Nephron progenitor cell (in vitro differentiated cells): ENCODE measurements at places on chromosomes 12 and 14.
A peak's percentile ranks its signal among the peaks of the same experiment; 100 is the strongest.

GRCh38 chr12:93743999-93744689 is 67.0 kb downstream of the CRADD start:
- H3K27ac ChIP-seq = no peak overlapping the region
- peaks cover 23% of the 10 kb centered on the region for H3K4me1 ChIP-seq
- no peaks in the 10 kb centered on the region for H3K36me3 ChIP-seq
- peak overlapping the region; percentile 84 for H3K4me3 ChIP-seq
- DNase-seq = no peak
- H3K27me3 ChIP-seq = no peaks in the 10 kb centered on the region

- H3K4me1 ChIP-seq = peaks cover 88% of the 10 kb centered on the region
- DNase-seq = peak; percentile 73
- peak overlapping the region; percentile 84 for H3K4me3 ChIP-seq
- peaks cover 10% of the 10 kb centered on the region for H3K27me3 ChIP-seq
- H3K27ac ChIP-seq = peak overlapping the region; percentile 93
These were observed 504 bp downstream of the WNT5B start for GRCh38 chr12:1629338-1630132.

GRCh38 chr12:3148366-3149000 is 71.3 kb downstream of the TSPAN9 start:
- peak; percentile 50 for DNase-seq
- H3K4me3 ChIP-seq = no peak overlapping the region
- peaks cover 7% of the 10 kb centered on the region for H3K27me3 ChIP-seq
- no peak overlapping the region for H3K27ac ChIP-seq

DNA sequence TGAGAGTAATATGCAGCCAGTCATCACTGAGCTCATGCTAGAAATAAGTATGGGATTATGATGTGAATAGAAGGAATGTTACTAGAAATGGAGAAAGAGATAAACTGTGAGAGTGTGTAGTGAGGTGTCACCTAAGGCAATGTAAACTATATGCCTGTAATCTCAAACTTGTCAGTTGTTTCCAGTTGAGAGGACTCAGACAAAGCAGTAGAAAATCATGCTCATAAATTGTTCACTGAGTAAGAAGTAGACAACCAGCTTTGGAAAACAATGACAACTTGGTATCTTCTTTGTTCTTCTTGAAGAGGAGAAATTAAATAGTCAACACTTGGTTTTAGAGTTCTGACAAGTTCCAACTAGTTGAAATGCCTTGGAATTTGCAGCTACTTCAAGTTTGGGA is 148.5 kb upstream of the OR4E1 start:
- H3K36me3 ChIP-seq = no peaks in the 10 kb centered on the region
- H3K27me3 ChIP-seq = peaks cover 5% of the 10 kb centered on the region
- no peaks in the 10 kb centered on the region for H3K4me1 ChIP-seq

GRCh38 chr12:27237790-27238771 is 6.0 kb upstream of the STK38L start:
- H3K27ac ChIP-seq = no peak overlapping the region
- no peaks in the 10 kb centered on the region for H3K4me1 ChIP-seq
- H3K4me3 ChIP-seq = no peak overlapping the region
- DNase-seq = no peak
- no peaks in the 10 kb centered on the region for H3K36me3 ChIP-seq

DNA sequence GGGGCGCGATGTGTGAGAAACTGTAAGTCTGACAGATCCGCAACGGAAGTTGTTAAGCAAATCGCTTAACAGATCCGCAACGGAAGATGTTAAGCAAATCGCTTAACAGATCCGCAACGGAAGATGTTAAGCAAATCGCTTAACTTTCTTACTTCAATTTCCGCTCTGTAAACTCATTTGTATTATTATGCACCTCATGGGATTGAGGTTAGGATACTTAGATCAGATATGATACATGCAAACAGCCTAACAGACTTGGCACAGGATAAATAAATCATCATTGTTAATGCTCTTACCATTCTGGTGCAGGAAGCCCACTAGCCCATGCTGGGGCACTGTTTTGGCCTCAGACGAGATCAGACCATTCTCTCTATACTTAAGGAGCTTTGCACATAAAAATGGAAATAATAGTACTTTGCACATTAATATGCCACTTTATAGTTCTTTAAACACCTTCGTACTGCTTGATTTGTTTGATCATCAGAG is 399 bp downstream of the NCAPD2 start:
- H3K4me3 ChIP-seq = peak overlapping the region; percentile 96
- peak; percentile 12 for DNase-seq
- H3K27me3 ChIP-seq = no peaks in the 10 kb centered on the region
- peaks cover 40% of the 10 kb centered on the region for H3K4me1 ChIP-seq

DNA sequence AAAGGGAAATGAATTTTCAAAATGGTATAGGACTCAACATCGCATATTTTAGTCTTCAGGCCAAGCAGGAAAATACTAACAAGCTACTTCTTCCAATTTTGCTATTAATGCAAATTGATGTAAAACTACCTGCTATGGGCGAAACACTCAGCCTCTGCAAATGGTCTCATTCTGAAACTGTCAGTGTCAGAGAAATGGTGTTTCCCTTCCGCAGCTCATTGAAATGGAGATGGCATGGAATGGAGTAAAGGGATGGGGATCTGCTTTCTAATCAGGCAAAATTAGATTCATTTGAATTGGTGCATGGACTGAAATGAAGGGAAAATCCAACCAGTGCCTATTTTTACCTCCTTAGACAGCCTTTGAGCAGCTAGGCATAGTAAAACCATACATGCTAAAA is 80.4 kb upstream of the EEA1 start:
- no peak overlapping the region for H3K4me3 ChIP-seq
- H3K27me3 ChIP-seq = peaks cover 7% of the 10 kb centered on the region
- H3K36me3 ChIP-seq = no peaks in the 10 kb centered on the region
- no peak overlapping the region for H3K27ac ChIP-seq
- no peak for DNase-seq

DNA sequence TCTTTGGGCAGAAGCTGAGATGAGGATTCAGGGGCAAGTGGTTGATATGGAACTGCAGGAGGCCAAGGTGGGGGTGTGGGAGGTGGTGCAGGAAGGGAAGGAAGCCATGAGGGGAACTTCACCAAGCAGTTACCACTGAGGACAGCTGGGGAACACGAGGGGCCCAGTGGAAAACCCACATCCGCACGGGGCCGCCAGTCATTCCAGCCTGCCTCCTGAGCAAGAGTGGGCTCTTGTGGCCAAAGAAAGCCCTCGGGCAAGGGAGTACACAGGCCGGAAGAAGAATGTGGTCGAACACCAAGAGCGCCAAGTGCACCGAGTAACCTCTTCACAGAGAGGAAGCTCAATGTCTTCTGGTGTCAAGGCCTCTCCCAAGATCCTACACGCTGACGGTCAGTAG is 252.2 kb upstream of the FOXN3 start:
- DNase-seq = no peak
- H3K4me3 ChIP-seq = no peak overlapping the region
- H3K4me1 ChIP-seq = peaks cover 14% of the 10 kb centered on the region

DNA sequence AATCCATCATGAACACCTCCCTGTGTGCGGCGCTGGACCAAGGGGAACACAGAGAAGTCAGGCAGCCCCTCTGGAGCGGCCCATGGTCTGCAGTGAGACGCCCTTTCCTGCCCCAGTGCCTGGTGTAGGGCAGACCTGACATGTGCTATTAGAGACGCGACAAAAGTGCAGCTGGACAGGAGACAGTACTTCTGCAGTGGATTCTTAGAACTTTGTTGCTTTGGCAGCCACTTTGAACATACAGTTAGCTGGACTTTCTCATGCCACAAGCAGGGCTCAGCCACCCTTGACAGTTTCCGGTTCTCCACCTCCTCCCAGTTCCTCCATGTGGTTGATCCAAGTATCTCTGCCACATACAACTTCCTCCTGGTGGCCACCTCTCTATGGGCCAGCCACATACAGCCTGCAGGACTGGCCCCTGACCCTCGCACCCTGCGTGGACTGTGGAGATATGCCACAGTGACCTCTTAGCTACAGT is 45.9 kb downstream of the LGMN start:
- H3K36me3 ChIP-seq = peaks cover 38% of the 10 kb centered on the region
- peaks cover 8% of the 10 kb centered on the region for H3K27me3 ChIP-seq
- H3K4me1 ChIP-seq = peaks cover 12% of the 10 kb centered on the region

DNA sequence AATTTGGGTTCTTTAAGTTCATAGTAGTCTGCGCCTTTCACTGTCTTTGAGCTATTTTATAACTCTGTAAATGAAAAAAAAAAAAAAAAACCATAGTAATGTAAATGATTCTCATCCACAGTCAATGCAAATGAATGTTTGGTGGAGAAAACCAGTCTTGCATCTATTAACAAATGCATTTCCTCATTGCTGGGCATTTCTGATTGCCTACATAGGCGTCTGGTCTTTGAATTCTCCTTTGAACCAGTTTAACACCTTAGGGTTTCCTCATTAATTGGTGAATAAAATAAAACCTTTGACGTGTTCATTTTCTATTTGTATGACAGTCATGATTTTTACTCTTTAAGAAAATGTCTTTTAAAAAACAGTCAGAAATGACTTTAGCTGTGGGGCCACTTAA is 114.8 kb downstream of the C12orf75 start:
- DNase-seq = no peak
- H3K36me3 ChIP-seq = peaks cover 1% of the 10 kb centered on the region
- peaks cover 27% of the 10 kb centered on the region for H3K4me1 ChIP-seq
- H3K4me3 ChIP-seq = no peak overlapping the region
- no peaks in the 10 kb centered on the region for H3K27me3 ChIP-seq

DNA sequence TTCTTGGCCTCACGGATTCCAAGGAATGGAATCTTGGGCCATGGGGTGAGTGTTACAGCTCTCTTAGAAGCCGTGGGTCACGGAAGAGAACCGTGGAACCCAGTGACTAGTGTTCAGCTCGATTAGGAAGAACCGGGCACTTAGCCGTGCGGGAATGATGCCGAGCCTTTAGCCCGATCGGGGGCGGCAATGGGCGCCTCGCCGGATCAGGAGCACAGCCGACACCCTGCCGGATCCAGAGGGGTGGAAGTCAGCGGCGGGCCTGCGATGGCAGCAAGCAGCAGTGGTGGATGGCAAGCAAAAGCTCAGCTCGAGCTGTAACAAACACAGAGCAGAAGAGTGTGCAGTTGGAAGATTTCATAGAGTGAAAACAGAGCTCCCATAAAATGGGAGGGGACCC is 21.1 kb upstream of the ULK1 start:
- no peak overlapping the region for H3K27ac ChIP-seq
- H3K27me3 ChIP-seq = peaks cover 17% of the 10 kb centered on the region
- peaks cover 4% of the 10 kb centered on the region for H3K4me1 ChIP-seq
- no peaks in the 10 kb centered on the region for H3K36me3 ChIP-seq

DNA sequence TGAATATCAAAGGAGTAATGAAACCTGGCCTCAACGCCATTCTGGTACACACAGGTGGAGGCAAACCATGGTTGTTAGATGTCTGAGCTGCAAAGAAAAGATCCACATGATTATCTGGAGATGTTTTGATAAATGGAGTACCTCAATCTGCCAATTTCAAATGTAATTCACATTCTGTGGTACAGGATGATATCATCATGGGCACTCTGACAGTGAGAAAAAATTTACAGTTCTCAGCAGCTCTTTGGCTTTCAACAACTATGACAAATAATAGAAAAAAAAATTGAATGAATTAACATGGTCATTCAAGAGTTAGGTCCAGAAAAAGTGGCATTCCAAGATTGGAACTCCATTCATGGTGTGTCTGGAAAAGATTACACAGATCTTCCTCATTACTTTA is 17.3 kb downstream of the TMED8 start:
- H3K27me3 ChIP-seq = no peaks in the 10 kb centered on the region
- H3K36me3 ChIP-seq = peaks cover 22% of the 10 kb centered on the region
- H3K4me3 ChIP-seq = no peak overlapping the region
- H3K27ac ChIP-seq = no peak overlapping the region
- DNase-seq = no peak

DNA sequence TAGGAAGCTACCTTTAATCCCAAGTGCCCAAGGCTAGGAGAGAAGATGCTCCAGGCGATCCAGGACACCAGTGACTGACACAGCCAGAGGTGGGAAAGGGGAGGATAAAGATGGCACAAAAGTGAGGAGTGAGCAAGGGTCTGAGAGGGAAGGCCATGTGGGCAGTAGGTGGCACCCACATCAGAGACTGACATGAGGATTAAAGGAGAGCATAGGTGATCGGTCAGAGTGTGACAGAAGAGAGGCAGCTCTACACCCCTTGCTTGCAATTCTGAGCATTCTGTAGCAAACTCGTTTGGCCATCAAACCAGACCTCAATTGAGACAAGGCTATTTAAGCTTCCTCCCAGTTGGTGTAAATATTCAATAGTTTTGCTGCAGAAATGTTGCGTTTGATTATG is 724 bp upstream of the CD27 start:
- no peak for DNase-seq
- no peak overlapping the region for H3K4me3 ChIP-seq
- no peaks in the 10 kb centered on the region for H3K27me3 ChIP-seq

- no peak for DNase-seq
- no peaks in the 10 kb centered on the region for H3K36me3 ChIP-seq
- no peak overlapping the region for H3K4me3 ChIP-seq
- no peak overlapping the region for H3K27ac ChIP-seq
- H3K4me1 ChIP-seq = peaks cover 26% of the 10 kb centered on the region
These were observed 74.3 kb downstream of the IGF1 start for GRCh38 chr12:102406033-102406584.

- no peak for DNase-seq
- no peak overlapping the region for H3K4me3 ChIP-seq
- H3K27ac ChIP-seq = no peak overlapping the region
These were observed 61.5 kb downstream of the DHRS2 start for GRCh38 chr14:23697680-23698079.

- H3K27ac ChIP-seq = no peak overlapping the region
- no peak overlapping the region for H3K4me3 ChIP-seq
- DNase-seq = no peak
- H3K27me3 ChIP-seq = no peaks in the 10 kb centered on the region
- H3K36me3 ChIP-seq = no peaks in the 10 kb centered on the region
These were observed 45.8 kb downstream of the SLCO1C1 start for GRCh38 chr12:20740972-20741371.

GRCh38 chr14:86373886-86374285 is 843.9 kb downstream of the FLRT2 start:
- H3K27me3 ChIP-seq = no peaks in the 10 kb centered on the region
- H3K4me1 ChIP-seq = no peaks in the 10 kb centered on the region
- H3K27ac ChIP-seq = no peak overlapping the region
- DNase-seq = no peak

GRCh38 chr14:101371799-101372793 is 189.2 kb upstream of the DIO3 start:
- H3K36me3 ChIP-seq = no peaks in the 10 kb centered on the region
- H3K4me1 ChIP-seq = peaks cover 43% of the 10 kb centered on the region
- DNase-seq = no peak
- peaks cover 13% of the 10 kb centered on the region for H3K27me3 ChIP-seq
- no peak overlapping the region for H3K4me3 ChIP-seq

GRCh38 chr14:101598159-101598558 is 36.9 kb downstream of the DIO3 start:
- H3K36me3 ChIP-seq = no peaks in the 10 kb centered on the region
- H3K4me1 ChIP-seq = peaks cover 5% of the 10 kb centered on the region
- DNase-seq = no peak
- peaks cover 20% of the 10 kb centered on the region for H3K27me3 ChIP-seq
- H3K27ac ChIP-seq = no peak overlapping the region

- H3K36me3 ChIP-seq = no peaks in the 10 kb centered on the region
- DNase-seq = no peak
- H3K27ac ChIP-seq = no peak overlapping the region
- H3K27me3 ChIP-seq = no peaks in the 10 kb centered on the region
These were observed 72.3 kb upstream of the STXBP6 start for GRCh38 chr14:25122211-25122610.
